NCI-H1436 (cell line): ENCODE measurements at places on chromosomes 6 and 20.

DNA sequence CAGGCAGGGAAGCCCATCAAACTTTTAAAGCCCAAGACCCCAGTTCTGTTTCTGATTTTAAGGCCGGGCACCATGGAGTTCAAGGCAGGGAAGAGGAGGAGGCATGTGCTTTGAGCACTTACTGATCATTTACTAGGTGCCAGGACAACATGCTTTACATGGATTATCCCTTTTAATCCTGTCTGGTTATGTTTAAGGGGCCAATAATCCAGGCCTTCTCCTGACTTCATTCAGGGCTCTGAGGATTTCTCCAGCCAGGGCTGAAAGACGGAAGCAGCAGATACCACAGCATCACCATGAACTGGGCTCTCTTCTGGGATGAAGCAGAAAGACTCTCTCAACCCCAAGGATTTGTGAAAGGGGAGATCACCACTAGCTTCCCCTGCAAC is 4.1 kb downstream of the CCND3 start:
- no peak for DNase-seq

DNA sequence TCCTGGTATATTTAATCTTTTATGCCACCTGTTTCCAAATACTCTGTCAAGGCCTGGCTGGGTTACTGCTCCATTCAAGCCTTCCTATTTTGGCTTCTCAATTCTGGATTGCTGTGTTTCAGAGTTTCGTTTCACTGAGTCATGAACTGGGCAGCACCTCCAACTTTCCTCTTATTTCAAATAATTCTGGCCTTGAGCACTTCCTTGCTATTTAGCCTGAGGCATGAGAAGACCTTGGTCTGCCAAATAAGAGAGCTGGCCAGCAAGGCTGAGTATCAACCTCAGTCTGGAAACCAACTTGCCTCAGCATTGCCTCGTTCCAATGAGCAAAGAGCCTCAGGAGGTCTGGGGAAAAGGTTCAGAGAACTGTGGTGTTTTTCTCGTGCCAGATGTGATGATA is 66.6 kb downstream of the TNFAIP3 start:
- DNase-seq = no peak

DNA sequence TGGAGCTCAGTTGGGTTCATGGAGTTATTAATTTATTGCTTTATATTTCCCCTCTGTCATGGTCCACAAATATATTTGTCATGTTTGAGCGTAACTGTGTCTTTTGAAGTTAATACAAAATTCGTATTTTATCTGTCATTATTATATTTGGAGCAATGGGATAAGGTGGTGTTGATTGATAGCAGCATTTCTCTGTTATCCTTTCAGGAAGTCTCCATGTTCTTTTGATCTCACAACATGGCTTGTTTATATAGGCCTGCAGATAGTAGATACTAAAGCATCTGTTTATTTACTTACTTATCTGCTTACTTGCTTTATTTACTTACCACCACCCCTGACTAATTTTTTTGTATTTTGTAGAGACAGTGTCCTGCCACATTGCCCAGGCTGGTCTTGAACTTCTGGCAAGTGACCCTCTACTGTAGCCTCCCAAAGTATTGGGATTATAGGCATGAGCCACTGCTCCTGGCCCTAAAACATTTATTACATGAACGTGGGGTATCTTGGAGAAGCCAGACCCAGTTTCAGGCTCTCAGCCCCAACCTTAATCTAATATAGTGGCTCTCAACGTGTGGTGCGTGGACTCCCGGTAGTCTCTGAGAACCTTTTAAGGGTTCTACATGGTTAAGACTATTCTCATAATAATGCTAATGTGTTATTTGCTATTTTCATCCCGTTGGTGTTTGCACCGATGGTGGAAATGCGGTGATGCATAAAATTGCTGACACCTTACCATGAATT is 104.2 kb downstream of the NCOA3 start:
- DNase-seq = no peak

DNA sequence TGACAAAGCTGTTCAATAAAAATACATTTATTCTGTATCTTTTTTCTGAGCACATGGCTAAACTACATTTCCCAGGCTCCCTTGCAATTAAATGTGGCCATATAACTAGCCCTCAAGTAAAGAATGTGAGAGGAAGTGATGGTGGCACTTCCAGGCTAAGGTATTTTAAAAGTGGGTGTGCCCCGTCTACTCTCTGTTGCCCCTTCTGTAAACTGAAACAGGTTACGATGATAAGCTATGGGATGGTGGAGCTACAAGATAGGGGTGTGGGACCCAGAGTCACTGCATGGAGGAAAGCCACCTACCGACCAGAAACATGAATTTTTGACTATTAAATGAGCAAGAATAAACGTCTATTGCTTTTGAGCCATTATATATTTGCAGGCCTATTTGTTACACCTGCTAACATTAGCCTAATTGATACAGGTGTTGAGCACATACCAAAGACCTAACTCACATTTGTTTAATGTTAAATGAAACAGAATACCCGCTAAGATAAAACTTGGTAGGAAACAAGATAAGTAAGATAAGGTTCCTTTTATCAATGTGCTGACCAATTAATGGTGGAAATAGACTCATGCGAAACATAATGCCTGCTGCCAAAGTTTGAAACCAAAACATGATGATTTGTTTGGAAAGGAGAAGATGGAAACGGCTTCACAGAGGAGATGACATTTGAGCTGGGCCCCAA is 3.1 kb downstream of the FYN start:
- DNase-seq = no peak

- no peak for DNase-seq
Observed at GRCh38 chr20:22836877-22837276, 198.2 kb upstream of the SSTR4 start.

- no peak for DNase-seq
Observed at GRCh38 chr6:37024656-37025337, 19.3 kb downstream of the FGD2 start.

DNA sequence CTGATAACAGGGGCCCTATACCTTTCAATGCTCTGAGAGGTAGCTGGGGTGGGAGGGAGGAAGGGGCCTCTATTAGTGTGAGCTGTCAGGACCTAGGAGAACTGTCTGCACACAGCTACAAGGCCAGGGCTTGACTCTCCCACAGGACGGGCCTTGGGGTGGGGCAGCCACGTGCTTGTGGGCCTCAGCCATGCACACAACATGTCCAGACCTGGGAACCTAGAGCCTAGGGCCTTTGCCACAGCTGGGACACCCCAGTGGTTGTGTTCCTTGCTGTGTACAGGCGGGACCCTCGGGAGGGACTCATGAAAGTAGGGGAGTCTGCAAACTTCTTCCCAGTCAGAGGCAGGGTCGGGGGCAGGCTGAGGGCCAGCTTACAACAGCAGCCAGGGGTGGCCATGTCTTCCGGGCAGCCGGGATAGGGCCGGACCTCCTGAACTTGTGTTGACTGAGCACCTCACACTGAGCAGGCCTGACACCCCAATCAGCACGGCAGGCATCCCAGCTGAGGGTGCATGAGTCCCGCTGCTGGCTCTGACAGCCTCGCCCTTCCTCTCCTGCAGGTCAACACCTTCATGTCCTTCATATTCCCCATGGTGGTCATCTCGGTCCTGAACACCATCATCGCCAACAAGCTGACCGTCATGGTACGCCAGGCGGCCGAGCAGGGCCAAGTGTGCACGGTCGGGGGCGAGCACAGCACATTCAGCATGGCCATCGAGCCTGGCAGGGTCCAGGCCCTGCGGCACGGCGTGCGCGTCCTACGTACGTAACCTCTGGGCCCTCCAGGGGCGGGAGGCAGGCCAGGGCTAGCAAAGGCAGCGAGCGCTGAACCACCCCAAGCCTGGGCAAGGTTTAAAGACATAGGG is 41.9 kb upstream of the MRGBP start:
- no peak for DNase-seq

GRCh38 chr20:60209048-60209447 is 250.8 kb downstream of the CDH26 start:
- no peak for DNase-seq

DNA sequence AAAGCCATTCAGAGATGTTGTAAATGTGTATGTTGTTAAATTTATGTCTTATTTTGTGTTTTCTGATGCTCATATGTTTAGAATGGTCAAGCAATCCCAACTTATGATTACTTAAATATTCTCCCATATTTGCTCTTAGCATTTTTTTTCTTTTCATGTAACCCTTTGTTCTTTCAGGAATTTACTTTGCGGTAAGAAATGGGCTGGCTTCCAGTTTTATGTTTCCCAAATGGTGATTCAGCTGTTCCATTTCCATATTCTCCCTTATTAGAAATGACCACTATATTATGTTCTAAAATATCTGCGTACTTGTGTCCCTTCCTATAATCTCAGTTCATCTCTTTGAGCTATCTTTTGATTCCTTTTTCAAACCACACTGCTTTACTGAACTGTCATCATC is 113.7 kb downstream of the CDH26 start:
- DNase-seq = no peak

DNA sequence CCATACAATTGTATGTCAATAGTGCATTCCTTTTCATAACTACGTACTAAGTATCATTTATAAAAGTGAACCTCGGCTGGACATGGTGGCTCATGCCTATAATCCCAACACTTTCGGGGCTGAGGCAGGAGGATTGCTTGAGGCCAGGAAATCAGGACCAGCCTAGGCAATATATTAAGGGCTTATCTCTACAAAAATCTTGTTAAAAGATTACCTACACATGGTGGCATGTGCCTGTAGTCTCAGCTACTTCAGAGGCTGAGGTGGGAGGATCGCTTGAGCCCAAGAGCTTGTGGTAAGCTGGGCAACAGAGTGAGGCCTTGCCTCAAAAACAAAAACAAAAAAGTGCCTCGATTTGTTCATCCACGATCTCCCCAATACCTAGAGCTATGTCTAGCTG is 449.7 kb upstream of the SULF2 start:
- DNase-seq = no peak
